ENCODE measurements at places on chromosomes 3 and 15.
A peak's percentile ranks its signal among the peaks of the same experiment; 100 is the strongest.

DNA sequence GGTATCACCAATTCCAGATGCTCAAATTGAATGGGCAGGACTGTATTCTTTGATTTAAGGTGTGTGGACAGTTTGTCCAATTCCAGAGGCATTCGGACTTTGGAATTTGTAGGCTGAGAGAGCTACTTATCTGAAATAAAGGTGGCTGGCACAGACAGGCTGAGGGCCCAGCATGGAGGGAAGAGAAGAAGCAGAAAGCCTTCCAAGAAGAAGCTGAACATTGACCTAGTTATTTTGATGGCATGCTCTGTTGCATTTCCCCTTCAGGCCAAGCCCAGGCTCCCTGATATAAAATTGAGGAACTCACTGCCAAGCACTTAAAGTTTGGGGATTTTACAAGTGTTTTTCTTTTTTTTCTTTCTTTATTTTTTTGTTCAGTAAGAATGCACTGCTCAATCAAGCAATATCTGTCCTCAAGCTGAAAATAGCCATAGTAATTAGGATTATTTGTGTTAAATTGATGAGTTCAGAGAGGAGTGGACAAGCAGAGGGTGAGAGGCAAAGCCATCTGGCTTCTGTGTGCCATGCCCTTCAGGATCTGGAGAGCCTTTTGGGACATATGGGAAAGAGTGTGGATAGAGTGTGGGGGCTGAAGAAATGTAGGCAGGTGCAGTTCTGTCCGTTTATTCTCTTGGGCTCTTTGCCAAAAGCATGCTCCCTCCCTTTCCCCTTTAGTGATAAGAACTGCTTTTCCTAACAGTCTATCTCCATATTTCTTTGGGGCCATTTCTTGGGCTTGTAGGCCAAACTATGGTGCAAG lies 148.9 kb downstream of the OXSM start:
- DNase-seq = no peak

- no peak for DNase-seq
Observed at GRCh38 chr3:187336322-187336721, 31.9 kb upstream of the RTP4 start.

GRCh38 chr3:25442486-25442885 lies 14.4 kb downstream of the RARB start:
- no peak for DNase-seq

DNA sequence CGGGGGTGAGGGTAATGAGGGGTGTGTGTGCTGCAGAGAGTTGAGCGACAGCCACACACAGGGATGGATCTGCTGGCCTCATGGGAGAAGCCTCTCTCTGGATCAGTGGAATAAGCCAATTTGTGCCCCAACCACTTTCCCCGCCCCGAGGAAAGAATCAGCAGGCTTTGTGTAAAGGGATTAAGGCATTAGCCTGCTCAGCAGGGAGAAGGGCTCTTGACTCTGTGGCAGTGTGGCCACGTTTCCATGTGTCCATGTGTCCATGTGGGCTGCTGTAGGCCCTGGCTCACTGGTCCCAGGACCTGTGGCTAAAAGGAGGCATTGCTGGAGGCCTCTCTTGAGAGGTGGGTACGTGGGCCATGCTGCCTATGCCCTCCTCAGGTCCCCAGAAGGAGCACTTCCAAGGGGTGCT lies 104.7 kb downstream of the HMG20A start:
- DNase-seq = no peak

GRCh38 chr3:38524141-38524739 lies 28.1 kb downstream of the EXOG start:
- DNase-seq = no peak

DNA sequence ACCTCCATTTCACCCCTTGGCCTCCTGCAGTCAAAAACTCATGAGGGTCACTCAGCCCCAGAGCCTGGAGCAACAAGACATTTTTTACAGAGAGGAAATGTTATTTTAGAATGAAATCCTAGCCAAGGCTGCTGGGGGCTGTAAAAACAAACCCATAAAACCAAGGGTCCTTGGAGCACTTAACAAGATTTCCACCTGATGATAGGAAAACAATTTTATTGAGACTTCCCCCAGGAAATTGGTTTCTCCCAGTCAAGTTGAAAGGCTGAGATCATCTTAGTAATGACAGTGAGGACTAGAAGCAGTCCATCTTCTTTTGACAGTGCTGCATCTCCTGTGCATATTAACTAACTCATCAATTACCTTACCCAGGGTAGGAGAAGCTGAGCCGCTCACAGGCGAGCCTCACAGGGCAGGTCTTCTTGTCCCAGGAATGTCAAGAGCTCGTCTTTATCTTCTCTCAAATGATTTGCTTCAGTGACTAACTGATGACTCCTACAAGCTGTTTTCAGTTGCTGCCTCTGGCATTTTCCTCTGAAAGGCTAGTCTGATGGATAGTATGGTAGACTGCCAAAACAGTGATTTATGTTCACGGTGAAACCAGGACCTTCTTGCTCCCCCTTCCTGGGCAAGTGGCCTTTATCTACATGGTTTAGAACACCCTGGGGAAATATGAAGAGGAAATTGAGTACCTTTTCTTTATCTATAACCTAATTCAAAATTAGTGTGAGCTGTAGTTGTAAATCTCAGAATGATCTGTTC lies 34.6 kb upstream of the AEN start:
- DNase-seq = peak; percentile 43

DNA sequence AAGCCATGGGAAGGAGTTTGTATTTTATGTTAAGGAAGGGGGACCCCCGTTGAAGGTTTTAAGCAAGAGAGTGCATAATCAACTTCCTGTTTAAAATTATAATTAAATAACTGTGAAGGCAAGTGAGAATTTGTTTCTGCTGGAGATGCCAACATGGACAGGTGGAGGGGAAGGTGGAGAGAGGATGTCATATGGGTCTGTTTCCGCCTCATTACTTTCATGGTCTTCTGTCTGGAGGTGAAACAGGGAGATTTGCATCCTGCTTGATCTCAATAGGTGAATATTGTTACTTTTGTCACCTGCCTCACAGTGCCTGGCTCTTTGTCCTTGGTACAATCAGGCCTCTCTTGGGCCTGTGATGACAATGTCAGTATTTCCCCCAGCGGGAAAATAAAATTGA lies 300.6 kb upstream of the LMCD1 start:
- no peak for DNase-seq

GRCh38 chr3:13860001-13860400 lies 19.9 kb downstream of the WNT7A start:
- no peak for DNase-seq

- DNase-seq = no peak
Observed at GRCh38 chr3:156489462-156489911, 65.4 kb downstream of the SSR3 start.

DNA sequence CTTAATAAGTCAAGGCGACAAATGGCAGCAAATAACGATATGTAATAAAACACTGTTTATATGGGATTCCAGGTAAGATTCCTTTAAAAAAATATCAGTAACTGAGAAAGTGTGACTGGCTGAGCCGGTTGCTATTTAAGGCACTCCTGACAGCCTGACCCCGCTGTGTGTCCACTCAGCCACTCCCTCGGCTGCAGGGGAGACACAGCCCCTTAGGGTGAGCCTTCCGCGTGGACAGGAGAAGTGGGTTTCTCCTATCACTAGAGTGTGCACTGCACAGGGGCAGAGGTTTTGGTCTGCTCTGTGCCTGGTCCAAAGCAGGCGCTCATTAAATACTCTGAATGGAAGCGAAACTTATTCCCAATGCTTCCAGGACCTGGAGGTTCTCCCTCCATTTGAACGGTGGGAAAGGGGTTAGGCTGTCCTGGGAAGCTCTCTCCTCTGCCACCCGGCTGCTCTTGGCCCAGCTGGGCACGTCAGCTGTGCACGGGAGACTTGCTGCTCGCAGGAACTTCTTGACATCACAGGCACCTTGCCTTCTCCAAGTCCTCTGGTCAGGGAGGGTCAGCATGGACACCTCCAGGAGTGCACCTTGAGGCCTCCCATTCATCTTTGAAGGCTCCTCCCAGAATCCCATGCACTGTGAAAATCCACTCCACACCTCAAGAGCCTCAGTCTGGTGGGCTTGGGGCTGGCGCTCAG lies 43.3 kb upstream of the SLCO2A1 start:
- DNase-seq = no peak

DNA sequence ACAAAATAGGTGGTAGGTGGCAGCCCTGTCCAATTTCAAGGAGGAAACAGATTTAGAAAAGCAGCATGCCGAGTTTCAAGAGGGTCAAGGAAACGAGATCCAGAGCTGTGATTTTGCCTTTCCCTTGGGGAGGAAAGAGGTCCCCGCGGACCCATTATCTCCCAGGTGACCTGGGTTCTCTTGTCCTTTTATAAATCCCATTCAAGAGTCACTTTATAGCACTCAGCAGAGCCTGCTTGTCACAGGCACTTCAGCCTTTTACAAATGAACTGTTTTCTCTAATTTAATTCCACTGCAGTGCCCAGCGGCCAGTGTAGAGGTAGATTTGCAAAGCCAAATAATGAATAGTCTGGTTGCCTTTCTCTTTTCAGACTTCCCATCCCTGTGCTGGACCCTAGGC lies 99.9 kb downstream of the CD47 start:
- no peak for DNase-seq

DNA sequence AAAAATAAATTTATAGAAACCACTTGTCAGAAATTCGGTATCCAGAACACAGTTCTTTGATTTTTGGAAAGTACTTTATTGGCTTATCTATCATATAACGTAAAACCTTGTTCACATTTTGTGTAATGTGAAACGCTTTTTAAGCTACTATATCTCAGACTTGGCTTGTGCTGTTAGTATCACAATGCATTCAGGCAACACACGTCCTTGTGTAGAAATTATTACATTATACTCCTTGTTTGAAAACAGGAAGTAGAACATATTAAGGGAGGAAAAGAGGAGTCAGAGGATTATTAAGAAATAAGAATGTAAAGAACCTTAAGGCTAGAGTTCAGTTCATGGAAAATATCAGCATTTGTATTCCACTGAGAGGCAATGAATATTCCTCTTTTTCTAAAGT lies 1.6 kb downstream of the DNAJC13 start:
- no peak for DNase-seq

DNA sequence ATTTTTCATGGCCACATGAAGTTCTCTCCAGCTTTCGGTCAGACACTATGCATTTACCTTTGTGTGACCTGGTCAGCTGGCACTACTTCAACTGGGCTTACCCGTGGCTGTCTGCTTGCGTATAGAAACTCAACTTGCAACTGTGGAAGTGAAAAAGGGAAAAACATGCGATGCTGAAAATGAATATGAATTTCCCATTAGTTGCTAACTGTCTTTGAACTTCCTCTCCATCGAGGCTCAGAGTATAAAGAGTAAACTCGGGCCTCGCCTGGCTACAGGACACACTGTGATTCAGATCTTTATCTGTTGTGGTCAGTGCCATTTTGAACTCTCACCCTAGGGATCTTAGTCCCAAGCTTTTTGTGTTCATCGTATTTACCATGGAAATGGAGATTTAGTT lies 26.8 kb downstream of the NFKBIZ start:
- no peak for DNase-seq

DNA sequence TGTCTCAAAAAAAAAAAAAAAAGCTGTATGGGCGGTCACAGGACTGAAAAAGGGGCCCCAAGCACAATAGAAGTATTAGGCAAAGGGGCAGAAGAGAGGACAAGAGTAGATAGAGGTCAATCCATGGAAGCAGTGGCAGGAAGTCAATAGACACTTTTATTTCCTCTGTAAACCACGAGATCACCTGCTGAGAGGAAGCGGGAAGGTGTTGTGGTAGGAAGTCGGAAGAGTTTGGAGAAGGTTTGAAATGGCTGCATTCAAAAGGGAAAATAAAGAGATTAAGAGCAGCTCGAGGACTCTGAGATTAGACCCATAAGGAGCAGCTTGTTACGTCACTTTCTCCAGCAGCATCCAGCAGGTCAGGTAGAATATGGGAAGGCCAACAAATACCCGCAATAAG lies 14.2 kb upstream of the ZNF148 start:
- DNase-seq = no peak

DNA sequence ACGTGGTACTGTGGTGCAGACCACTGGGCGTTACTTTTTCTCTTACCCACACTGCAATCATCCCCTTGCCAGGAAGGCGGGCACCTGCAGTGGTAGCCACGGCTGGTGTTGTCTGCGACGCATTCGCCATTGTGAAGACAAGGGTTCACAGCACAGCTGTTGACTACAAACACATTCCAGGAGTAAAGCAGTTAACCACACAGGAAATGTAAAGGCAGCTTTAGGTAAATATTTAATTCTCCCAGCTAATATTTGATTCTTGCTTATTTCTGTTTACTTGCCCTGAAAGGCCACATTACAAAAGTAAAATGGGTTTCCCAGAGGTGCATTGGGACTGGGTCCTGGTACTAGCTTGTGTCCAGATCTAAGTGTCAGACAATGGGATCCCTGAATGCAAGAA lies 45.4 kb downstream of the HEG1 start:
- DNase-seq = no peak

GRCh38 chr15:38562278-38562677 lies 2.3 kb downstream of the RASGRP1 start:
- no peak for DNase-seq
